ENCODE measurements at places on chromosomes 11 and 22.

DNA sequence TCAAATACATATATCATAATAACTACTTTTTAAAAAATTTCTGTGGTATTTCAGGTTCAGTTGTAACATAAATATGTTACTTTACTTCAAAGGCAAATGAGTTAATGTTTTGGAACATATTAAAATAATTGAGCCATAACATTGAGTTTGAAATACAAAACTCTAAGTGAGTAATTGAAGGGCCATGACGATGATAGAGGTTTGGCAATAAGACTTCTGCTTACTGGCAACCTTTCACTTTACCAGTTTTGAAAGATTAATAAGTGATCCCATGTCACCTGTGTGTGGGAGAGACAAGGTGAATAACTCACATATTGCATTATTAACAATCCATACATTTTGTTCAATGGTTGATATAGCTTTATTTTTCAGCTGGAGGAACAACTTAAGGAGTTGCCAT lies 144.4 kb downstream of the GRIA4 start:
- no peak for DNase-seq

DNA sequence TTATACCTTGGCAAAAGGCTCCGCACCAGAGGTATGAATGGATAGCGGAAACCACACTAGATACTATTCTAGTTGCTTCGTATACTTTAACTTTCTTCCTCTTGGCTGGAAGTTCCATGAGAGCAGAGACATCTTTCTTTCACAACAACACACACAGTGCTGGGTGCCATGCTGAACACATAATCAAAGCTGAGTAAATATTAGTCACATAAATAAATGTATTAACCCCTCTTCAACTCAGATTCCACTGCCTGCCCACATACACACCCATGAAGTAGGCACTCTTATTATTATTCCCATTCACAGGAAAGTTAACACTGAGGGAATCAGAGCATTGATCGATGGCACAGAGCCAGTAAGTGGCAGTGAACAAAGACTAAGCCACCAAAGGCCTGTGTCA lies 35.4 kb downstream of the SPON1 start:
- no peak for DNase-seq

DNA sequence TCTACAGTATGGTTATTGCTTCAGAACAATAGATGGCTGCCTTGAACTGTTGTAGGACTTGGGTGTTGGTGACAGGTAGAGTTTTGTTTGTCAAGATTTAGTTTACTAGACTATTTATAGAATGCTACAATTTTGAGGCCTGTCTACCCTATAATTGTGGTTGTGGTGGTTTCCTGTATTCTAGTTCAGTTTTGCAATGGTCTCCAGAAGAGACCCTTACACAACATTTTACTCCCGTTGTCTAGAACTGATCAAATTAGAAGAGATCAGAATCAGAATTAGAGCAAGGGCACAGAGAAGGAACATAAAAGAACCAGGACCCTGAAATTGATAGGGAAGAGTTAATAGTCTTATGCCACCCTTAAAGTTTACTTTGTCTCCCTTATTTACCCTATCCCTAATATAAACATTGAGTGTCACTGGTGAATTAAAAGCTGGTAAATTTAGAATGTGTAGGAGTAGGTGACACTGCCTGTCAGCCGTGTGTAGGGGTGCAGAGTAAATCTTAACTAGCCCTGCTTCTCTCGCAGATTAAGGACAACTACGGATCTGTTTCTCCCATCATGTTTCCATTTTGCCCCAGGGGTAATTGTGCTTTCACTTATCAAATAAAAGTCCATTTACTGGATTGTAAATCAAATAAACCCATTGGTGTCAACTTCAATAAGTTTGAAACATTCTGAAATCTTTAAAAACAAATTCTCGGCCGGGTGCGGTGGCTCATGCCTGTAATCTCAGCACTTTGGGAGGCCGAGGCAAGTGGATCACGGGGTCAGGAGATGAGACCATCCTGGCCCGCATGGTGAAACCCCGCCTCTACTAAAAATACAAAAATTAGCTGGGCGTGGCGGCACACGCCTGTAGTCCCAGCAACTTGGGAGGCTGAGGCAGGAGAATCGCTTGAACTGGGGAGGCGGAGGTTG lies 10.9 kb upstream of the PHLDB1 start:
- DNase-seq: no peak

DNA sequence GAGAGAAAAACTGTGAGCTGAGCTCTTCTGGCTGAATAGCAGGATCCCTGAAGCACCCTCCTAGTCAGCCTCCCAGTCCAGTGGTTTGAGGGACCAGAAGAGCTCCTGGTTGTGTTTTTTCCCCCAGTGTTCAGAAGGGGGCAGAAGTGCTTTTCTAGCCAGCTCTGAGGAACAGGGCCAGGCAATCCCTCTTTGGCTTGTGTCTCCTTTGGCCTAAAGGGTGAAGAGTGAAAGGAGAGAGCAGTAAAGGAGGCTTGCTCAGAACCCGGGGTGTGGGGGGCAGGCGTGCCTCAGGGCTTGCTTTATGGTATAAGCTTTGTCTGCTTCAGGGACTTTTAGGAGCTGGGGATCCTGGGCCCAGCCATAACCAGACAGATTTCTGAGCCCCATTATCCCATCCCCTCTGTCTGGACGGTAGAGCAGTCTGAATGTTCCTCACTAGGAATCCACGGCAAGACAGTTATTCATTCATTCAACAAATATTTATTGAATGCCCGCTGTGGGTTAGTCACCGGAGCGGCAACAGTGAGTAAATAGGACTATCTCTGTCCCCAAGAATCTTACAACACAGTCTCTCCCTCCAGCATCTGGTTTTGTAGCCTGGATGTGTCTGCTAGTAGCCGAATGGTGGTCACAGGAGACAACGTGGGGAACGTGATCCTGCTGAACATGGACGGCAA lies 14.5 kb downstream of the ACP2 start:
- DNase-seq: no peak

GRCh38 chr11:58579192-58580129 lies 598 bp downstream of the ZFP91 start:
- DNase-seq: peak; percentile 77

DNA sequence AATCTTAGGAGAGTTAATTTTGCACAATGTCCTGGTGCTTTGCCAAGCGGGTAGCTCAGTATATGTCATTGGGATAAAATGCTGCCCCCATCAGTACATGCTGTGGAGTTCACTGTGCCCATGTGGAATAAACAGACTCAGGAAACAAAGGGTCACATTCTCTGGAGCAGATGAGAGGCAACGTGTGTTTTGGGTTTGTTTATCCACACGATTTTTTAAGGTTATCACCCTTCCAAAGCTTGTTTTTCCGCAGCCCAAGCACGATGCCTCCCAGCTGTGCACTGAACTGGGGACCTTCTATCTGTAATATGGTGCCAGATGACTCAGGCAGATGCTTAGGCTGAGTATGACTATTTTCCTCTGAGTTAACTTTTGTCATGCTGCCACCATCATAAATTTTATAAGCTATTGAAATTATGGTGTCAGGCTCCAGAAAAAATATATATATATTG lies 6.5 kb downstream of the OR4D6 start:
- DNase-seq: no peak

DNA sequence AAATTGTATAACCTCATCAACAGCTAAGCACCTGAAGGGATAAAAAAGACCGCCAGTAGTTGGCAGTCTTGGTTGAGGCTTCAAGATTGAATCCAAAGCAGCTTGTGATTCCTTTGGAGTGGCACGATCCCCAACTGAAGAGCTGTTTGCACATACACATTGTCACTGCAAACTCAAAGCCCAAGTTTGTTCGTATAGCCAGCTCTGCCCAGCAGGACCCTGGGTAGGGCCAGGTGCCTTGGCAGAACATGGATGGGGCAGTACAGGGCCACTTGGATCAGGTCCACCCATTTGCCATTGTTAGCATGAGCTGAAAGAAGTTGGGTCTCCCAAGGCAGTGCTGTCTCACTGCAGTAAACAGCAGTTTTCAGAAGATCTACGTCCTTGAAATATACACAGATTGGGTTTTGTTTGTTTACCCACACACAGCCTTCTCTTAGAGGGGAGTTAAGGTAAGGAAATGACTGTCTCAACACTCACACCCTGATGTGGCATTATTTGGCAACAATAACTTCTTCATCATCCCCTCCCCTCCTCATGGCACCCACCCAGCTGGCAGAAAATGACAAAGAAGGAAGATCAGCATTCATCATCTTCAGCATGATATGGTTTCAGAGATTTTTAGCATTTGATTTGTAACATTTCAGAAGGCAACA lies 132.9 kb downstream of the COMMD9 start:
- no peak for DNase-seq

DNA sequence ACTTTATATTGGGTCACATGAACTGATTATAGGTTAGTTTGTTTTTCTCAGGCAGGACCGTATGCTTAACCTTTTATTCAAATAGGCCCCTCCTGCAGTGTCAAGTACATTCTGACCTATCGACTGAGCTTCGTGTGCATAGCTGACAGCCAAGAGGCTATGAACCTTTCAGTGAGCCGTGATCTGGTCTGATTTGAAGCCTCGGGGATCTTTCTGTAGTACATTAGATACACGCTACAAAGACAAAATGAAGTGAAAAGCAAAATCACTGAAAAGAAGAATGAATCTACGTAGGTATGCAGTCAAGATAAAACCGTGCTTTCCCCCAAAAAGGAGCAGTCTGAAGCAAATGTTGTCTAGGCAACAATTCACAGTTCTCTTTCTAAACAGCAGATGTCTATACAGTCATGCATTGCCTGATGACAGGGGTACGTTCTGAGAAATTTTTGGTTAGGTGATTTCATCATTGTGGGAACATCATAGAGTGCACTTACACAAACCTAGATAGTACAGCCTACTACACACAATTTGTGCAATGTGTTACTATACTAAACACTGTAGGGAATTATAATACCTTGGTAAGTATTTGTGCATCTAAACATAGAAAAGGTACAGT lies 18.1 kb downstream of the JHY start:
- peak; percentile 20 for DNase-seq
